ENCODE measurements at places on chromosomes 16 and 17.

GRCh38 chr16:79644971-79645667 is 44.6 kb upstream of the MAF start:
- DNase-seq: no peak

GRCh38 chr17:42819939-42820535 is 4.0 kb downstream of the BECN1 start:
- DNase-seq: no peak

- no peak for DNase-seq
Observed at GRCh38 chr17:60391471-60392041, 377 bp downstream of the USP32 start.

- DNase-seq: no peak
Observed at GRCh38 chr16:58859958-58860669, 126.0 kb upstream of the GOT2 start.

- no peak for DNase-seq
Observed at GRCh38 chr17:17042851-17043460, 699 bp downstream of the MPRIP start.

- no peak for DNase-seq
Observed at GRCh38 chr17:76390003-76390421, 5.6 kb downstream of the SPHK1 start.

DNA sequence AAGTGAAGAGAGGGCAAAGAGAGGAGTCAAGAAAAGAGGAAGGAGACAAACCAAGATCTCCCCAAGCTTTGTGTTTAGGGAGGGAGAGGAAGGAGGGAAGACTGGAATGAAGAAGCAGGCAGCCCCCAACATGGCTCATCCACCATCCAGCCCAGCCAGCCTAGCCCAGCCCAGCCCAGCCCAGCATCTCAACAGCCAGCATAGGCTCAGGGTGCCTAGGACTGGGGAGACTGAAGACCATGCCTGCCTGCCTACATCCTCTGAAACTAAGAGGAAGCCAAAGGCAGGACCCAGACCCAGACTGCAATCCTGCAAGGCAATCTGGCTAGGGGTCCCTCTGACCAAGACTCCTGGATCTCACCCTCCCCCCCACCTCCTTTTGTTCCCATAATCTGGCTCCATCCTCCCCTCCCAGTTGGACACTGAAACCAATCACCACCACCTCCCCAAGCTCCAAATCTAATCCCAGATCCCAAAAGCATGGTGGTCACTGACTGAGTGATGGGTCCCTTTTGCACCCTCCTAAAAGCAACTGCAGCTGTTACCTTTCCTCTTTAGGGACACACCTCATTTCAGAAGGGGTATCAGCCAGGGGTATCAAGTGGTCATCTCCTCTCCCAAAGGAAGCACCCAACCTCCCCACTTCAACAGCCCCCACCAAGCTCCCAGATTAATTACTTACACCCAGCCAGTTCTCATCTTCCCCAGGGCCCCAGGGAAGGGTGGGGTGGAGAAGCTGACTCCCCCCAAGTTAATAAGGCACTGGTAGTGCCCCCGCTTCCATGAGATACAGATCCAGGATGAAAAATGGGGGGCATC is 1.2 kb downstream of the HDAC5 start:
- no peak for DNase-seq

DNA sequence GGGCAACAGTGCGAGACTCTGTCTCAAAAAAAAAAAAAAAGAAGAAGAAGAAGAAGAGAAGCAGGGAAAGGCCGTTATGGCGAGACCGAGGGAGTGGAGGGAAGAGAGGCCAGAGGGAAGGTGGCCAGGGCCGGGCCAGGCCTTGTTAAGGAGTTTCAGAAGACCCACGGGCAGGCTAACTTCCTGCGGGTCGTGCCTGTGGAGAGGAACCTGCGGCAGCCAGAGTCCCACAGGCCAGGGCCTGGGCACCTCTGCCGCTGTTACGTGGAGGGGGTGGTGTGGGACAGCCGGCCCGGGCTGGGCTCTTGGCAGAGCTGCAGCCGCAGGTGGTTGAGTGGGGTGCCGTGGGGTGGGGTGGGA is 5.4 kb downstream of the WDR81 start:
- DNase-seq: no peak

GRCh38 chr16:12329246-12329995 is 352.9 kb downstream of the SNX29 start:
- no peak for DNase-seq

DNA sequence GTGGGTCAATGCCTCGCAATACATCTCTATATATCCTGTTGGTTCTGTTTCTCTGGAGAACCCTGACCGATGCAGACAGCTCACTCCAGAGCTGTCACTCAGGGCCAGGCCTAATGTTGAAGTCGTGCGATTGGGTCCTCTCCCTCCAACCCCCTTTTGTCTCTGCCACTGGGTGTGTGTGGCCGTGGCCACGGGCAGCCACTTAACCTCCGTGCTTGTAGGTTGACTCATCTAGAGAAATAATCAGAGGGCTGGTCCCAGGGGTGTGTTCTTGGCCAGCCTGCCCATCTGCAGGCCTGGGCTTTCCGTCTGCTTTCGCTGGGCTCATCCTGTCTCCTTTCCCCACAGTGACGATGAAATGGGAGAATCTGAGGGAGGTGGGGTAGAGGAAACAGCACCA is 7.4 kb downstream of the ADAD2 start:
- no peak for DNase-seq
